K562 (cell line): ENCODE measurements at places on chromosomes 13 and 19. TPM values are rescaled to one million over a fixed set of nuclear protein-coding genes. Genes with fewer than 3 reads are reported as not detected.

DNA sequence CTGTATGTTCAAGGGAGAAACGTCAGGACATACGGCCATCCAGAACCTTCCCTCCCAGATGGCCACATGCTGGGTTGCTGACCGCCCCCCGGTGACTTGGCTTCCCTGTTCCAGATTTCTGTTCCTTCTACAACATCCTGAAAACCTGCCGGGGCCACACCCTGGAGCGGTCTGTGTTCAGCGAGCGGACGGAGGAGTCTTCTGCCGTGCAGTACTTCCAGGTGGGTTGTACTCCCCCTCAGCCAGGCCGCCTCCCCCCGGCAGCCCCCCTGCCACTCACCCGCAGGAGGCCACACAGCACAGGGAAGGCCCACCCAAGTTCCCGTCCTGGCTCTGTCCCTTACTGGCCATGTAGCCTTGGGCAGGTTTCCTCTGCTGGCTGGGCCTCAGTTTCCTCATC, 20.5 kb downstream of the YIPF2 start:
- DNase-seq: no peak

GRCh38 chr13:108924541-108924940, 295.1 kb downstream of the MYO16 start:
- no peak for DNase-seq

DNA sequence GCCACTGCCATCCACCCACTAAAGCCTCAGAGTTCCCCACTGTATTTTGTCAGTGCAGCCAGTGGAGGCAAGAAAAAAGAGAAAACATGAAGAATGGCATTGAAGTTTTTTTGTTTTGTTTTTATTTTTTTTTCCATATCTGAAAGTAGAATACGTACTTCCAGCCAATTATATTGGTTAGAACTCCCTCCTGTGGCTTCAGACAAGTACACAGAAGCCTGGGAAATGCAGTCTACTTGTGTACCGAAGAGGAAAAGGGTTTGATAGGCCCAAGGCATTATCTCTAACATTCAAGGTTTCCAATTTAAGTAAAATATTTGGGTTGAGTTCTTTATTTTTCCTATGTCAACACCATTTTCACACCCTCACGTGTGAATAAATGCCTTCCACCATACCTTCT, 696.2 kb upstream of the GPC6 start:
- no peak for DNase-seq

DNA sequence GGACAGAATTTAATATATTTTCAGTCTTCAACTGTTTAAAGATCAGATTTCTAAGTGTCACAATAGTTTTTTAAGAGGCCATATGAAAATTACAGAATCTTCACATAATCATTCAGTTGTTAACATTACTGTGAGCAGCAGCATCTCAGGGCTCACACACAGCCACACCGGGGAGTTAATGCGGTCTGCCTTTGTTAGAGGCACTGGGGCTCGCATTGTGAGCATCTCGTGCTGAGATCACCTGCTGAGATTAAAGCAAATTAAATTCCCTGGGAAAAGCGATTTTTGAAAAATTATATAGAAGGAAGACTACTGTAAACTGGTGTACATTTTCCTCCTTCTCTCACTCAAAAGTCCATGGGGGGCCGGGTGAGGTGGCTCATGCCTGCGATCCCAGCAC, 16.6 kb downstream of the GPR12 start:
- DNase-seq: no peak

GRCh38 chr19:5823579-5824281, 15.8 kb downstream of the FUT6 start:
- peak; percentile 53 for DNase-seq

- DNase-seq: no peak
Measured at GRCh38 chr13:105773863-105774538, 761.5 kb downstream of the EFNB2 start.

- no peak for DNase-seq
Measured at GRCh38 chr13:113875837-113876281, 12.0 kb upstream of the GAS6 start.

DNA sequence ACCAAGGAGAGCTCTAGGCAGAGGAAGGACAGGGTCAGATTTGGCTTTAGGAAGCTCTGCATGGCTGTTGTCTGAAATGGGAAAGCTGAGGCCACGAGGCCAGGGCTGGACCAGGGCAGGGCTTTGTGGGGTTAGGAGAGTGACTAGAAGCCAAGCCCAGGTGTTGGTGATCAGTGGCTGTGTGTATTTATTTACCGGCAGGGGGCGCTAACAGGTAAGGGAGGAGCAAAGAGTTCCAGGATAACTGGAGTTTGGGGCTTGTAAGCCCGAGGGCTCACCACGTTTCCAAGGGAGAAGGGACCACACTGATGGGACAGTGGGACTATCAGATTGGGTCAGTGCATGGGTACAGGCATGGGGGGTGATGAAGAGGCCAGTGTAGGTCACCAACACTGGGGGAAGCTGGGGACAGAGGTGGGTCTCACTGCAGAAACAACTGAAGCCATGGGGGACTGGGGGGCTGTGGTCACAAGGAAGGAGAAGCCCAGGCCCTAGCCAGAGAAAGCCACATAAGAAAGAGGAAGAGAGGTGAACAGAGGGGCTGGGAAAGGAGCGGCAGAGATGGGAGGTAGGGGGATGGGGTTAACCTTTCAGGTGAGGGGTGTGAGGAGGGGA, 3.9 kb downstream of the TMEM147 start:
- peak; percentile 65 for DNase-seq

- peak; percentile 82 for DNase-seq
Measured at GRCh38 chr19:10112895-10113591, 1.6 kb downstream of the P2RY11 start.

- DNase-seq: no peak
Measured at GRCh38 chr13:23898101-23898500, 799 bp upstream of the C1QTNF9B start.

- DNase-seq: no peak
Measured at GRCh38 chr19:56088497-56089215, 32.4 kb downstream of the ZNF787 start.

DNA sequence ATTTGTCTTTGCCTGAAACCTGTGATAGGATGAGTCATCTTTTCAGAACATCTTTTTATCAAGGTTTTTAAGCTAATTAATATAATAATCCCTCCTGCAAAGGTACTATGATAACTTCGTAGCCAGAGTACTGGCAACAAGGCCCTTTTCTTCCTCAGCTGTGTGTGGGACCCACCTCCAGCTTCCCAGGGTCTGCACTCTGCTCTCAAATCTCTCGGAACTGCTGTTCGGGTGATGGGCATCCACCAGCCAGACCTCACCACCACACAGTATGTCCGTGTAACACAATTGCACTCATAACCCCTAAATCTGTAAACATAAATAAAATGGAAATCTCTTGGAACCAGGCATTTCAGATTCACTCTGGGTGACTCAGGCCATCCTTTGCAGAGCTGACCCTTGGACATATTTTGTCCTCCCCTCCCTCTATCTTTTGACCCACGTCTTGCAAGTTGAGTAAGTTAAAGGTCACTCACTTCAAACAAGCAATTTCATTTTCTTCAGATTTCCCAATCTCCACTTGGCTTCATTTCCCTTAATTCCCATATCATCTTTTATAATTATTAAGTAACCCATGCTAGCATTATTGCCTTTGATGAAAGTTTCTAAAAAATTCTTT, 29.5 kb downstream of the COL4A1 start:
- no peak for DNase-seq

GRCh38 chr13:112583592-112584277, 4.2 kb downstream of the TUBGCP3 start:
- peak; percentile 38 for DNase-seq

FUT1 gene
- polyA plus RNA-seq: 16.3 and 18.3 TPM in 2 replicates

FIZ1 gene
- polyA plus RNA-seq: 5.7 and 5.8 TPM in 2 replicates

KLK7 gene
- not detected in 2 replicates for polyA plus RNA-seq

SLITRK6 gene
- polyA plus RNA-seq: 0.01 TPM in 1 of 2 replicates, not detected in the other

TNFSF13B gene
- polyA plus RNA-seq: 1.0 and 1.1 TPM in 2 replicates

FLT1 gene
- 0.01 TPM in 1 of 2 replicates, not detected in the other for polyA plus RNA-seq

ODAD3 gene
- polyA plus RNA-seq: 0.72 and 1.5 TPM in 2 replicates

RASIP1 gene
- 4.7 and 6.1 TPM in 2 replicates for polyA plus RNA-seq
